HepG2 (cell line): ENCODE measurements at places on chromosomes 13 and 19.

DNA sequence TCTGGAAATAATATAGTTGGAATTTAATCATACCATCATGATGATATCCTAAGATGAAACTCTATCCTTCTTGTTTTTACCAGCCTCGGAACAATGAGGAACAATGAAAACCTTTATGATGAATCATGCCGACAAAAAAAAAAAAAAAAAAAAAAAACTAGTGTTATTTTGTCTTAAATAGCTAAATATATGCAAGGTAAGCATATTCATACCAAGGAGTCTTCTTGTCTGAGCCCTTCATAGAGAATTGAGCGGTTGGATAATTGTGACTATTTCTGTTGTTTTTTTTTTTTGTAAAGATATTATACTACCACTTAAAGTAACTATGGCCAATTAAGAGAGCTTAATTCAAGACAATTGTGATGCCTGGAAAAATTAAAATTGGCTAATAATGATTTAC, 244.0 kb upstream of the PCDH9 start:
- no peak for DNase-seq

DNA sequence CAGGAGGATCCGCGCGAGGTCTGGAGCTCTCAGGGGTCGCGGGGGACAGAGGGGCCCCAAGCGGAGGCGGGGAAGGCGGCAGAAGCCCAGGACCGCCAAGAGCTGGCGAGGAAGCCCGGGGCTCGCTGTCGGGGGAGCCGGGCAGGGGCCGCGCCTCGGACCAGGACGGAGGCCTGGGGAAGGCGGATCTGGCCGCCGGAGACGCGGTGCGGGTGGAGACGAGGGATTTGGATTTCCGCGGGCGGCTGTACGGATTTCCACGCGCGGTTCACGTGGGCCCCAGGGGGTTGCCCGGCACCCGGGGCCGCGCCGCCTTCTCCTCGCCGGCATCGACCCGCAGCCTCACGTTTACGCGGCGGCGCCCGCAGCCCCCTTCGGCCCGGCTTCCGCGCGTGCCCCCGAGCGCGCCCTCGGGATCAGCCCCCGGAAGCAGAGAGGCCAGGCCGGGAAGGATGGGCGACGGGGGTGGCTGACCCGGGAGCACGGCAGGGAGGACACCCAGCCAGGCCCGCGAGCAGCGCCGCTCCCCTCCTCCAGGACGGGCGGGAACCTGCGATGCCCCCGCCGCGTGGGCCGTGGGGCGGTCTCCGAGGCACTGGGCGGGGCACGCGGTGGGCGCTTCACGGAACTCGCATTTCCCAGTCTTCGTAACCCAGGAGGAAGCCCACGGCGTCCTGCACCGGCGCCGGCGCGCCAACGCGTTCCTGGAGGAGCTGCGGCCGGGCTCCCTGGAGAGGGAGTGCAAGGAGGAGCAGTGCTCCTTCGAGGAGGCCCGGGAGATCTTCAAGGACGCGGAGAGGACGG, 4.7 kb downstream of the F7 start:
- no peak for DNase-seq

GRCh38 chr13:50353651-50354415, 338.6 kb downstream of the KCNRG start:
- no peak for DNase-seq

DNA sequence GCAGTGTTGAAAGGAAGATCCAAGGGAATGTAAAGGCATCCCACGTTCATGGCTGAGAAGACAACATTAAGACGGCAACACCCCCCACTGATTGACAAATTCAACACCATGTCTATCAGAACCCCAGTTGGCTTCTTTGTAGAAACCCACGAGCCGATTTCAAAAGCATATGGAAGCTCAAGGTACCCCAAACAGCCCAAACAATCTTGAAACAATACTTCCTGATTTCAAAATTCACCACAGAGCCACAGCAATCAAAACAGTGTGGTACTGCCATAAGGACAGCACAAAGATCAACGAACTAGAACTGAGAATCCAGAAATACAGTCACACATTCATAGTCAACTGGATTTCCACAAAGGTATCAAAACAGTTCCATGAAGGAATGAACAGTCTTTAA, 6.2 kb downstream of the MIER2 start:
- DNase-seq = no peak

- DNase-seq = no peak
Observed at GRCh38 chr13:78592584-78592983, 10.8 kb downstream of the POU4F1 start.

GRCh38 chr13:75437582-75438318, 44.2 kb downstream of the TBC1D4 start:
- no peak for DNase-seq

GRCh38 chr13:26017932-26018665, 33.7 kb downstream of the SHISA2 start:
- DNase-seq = no peak

DNA sequence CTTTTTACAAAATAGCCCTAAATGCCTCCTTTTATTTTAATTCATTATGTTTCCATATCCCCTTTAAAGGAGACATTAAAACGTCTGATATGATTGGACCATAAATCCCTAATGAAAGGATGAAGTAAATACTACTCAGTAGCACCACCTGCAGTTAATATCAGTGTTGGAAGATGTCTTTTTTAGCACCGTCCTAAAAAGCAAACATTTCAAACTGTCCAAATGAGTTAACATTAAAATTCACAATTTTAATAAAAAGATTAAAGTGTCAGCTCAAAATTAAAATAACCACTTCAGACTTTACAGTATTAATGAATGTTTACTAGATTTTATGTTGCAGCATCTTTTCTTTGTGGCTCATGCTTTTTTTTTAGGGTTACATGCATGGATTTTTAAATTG, 12.3 kb downstream of the ZNF507 start:
- no peak for DNase-seq

DNA sequence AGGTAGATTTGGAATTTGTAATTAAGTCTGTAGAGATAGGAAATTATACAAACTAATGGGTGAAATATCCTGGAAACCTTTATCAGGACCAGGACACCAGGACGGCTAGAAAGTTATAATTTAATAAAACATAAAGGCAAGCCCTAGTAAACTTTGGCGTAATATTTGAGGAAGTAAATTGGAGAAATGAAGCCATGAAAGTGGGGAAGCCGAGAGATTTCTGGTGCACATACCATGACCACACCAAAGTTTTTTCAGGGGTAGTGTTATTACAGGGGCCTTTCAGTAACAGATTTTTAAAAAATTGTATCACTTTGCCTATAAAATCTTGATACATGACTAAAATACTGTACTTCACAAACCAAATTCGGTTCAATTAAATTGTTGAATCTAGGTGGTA, 54.7 kb upstream of the URAD start:
- DNase-seq = no peak

DNA sequence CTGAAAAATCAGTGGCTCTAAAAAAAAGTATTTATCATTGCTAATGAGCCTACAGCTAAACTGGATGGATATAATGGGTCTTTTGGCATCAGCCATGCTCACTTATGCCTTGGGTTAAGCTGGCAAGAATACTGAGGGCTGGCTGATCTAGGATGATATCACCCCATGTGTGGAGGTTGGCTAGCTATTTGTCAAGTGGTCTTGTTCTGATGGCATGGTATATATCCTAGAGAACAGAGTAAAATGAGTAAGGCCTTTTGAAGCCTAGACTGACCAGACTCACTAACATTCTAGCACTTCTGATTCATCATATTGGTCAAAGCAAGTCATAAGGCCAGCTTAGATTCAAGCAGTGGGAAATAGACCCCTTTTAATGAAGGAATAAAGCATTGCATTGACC, 383.0 kb downstream of the SLITRK1 start:
- no peak for DNase-seq

GRCh38 chr13:32845952-32846950, 170.0 kb upstream of the KL start:
- no peak for DNase-seq

DNA sequence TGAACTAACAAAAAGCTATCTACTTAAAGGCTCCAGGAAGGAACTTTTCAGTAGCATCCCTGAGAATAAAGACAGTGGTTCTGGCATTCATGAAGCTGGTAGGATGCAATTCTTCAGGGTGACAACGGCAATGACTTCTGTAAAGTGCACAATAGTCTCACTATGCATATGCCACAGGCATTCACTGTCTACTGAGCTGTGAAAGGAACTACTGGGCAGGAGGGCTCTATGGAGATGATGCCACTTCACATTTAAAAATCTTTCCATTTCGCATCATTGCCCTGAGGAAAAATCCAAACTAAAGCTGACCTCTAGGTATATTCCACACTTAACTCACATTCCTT, 2020.6 kb upstream of the PCDH20 start:
- DNase-seq = no peak

GRCh38 chr19:35328851-35329285, at the start of gene CD22:
Gene CD22, plus strand, starts transcription at chr19:35329187. Its CDS starts 2,854 bp downstream, at chr19:35332041.
- DNase-seq = no peak

- DNase-seq = peak; percentile 74
Observed at GRCh38 chr19:4829001-4829712, 2.4 kb downstream of the TICAM1 start.

DNA sequence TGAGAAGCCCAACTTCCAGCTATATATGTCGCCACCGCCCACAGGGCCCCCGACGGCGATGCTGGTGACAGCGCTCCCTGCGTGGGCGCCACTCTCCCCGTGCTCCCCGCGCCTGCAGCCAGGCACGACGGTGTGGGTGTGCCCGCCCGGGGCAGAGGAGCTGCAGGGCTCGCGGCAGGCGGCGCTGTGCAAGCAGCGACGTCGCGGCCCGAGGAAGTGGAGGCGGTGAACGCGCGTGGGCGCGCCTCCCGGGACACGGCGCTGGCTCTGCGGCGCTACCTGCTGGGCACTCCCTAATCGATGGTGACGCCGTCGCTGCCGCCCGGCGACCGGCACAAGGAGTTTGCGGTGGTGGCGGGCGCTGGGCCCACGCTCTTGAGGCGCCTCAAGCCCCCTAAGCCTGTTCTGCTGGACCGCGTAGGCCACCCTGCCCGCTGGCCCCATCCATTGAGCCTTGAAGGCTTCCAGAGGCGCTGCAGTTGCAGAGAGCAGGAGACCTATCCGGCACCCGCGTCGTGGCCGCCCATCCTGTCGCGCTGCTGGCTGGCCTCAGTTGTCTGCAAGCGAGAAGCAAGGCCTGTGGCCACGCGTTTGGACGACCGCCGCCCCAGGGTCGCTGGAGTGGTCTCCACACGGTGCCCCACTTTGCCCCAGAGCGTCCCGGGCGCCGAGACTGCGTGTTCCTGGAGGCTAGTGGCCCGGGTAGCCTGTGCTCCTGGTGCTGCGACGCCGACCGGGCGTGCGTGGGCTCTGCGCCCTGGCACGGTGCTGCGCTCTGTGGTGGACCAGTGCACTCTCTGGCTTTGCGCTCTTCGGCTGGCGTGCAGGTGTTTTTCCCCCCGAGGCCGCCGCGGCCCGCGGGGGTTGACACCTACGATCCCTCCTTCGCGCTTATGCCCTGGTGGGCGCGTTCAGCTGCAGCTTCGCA, 23.1 kb downstream of the LRFN3 start:
- no peak for DNase-seq

- no peak for DNase-seq
Observed at GRCh38 chr13:51241720-51242119, 19.5 kb downstream of the FAM124A start.

DNA sequence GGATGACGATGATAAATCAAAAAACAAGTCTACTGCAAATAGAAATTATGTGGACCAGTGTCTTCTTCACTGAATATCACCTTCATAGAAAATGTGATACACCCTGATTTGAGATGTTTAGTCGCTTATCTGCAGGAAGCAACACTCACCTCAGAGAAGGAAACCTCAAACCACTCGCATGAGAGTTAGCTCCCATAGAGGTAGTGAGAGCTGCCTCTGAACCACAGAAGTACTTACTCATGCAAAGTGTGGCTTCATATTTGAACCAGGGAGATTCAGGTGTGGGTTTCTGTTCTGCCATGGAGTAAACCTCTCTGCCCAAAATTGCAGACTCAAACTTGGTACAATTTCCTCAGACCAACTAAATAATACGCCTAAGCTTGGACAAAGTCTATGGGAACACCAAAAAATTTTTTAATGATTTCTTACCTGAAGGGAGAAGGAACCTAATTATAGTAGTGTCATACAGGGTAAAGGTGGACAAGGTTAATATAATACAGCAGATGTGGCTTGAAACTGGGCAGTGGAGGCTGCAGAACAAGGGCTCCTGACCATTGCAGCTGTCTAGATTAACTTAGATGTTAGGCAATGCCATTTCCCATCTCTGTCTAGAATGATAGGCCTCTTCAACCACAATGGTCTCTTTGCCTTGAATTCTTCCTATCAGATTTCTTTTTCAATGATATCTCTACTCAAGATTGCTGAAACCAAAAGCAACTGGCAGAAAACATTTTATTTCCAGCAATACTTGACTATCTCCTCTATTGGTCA, 29.6 kb upstream of the RCBTB2 start:
- DNase-seq = no peak

- DNase-seq = no peak
Observed at GRCh38 chr13:72473321-72473720, 254.1 kb downstream of the MZT1 start.

GRCh38 chr13:31943591-31943990, 88.0 kb upstream of the FRY start:
- no peak for DNase-seq

DNA sequence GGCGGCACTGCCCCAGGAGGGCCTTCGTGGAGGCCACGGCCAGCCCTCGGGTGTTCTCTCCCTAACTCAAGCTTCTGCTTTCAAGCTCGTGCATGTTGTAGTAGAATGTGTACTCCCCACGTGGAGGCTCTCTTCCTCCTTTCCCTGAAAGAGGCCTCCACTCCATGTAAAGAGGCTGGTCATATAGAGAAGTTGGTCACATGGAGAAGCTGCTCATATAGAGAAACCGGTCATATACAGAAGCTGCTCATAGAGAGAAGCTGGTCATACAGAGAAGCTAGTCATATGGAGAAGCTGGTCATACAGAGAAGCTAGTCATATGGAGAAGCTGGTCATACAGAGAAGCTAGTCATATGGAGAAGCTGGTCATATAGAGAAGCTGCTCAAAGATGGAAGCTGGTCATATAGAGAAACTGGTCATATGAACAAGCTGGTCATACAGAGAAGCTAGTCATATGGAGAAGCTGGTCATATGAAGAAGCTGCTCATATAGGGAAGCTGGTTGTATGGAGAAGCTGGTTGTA, 152.5 kb downstream of the COL4A1 start:
- no peak for DNase-seq

- no peak for DNase-seq
Observed at GRCh38 chr19:5122121-5122400, 153.1 kb downstream of the KDM4B start.
